ENCODE measurements at places on chromosomes 6 and 20.

- DNase-seq = no peak
Observed at GRCh38 chr20:43287637-43288036, 97.9 kb upstream of the PTPRT start.

DNA sequence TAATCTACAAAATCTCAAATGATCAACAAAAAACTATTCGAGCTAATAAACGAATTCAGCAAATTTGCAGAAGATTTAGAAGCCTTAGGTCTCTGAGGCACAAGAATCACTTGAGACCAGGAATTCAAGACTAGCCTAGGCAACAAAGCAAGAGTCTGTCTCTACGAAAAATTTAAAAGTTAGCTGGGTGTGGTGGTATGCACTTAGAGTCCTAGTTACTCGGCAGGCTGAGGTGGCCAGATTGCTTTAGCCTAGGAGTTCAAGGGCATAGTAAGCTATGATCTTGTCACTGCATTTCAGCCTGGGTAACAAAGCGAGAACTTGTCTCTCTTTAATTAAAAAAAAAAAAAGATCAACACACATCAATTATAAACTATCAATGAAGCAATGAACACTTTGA is 34.2 kb downstream of the FAM184A start:
- DNase-seq = no peak

DNA sequence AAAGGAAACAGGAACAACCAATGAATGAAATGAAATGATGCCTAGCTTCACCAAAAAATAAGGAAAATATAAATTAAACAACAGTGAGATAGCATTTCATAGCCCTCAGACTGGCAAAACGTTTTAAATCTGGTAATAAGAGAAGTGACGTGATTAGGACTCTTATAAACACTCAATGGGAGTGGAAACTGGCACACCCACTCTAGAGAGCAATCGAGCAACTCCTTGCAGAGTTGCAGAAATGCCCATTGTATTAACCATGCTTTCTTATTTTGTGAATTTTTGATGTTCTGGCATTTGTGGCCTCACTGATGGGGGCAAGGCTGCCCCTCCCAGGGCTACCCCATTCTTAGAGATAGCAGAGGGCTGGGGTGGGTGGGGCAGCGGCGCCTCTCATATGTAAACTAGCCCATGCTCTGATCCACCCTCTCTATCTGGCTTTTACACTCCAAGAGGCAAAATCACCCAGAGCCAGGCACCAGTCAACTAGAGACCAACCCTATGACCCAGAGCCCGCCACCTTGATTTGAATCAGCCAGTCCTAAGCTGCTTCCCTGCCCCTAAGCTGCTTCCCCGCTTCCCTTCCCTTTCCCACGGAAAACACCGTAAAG is 6.4 kb upstream of the PNPLA1 start:
- DNase-seq = no peak

- no peak for DNase-seq
Observed at GRCh38 chr6:133550026-133550425, 308.9 kb downstream of the EYA4 start.

DNA sequence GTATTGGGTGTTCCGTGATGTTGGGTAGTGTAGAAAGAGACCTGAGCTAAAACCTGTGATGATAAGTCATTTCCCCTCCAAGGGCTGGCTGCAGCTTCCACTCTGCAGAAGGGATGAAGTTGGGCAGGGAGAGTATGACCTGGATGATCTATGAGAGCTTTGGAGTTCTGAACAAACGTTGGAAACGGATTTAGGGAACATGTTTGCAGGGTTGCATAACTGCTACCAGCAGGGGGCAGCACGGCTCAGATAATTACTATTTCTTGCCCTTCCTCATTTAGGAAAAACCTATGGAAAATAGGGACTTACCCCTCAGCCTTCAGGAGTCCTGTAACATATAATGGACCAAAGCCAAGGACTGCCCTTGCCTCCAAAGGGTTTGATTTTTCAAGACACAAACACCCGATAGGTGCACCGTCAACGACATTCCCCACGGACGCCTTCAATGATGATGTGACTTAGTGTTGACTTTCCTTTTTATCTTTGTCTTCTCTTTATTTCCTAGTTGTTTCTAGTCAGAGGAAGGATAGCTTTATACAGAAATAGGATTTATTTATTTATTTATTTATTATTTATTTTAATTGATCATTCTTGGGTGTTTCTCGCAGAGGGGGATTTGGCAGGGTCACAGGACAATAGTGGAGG is 164.9 kb upstream of the SASH1 start:
- no peak for DNase-seq

DNA sequence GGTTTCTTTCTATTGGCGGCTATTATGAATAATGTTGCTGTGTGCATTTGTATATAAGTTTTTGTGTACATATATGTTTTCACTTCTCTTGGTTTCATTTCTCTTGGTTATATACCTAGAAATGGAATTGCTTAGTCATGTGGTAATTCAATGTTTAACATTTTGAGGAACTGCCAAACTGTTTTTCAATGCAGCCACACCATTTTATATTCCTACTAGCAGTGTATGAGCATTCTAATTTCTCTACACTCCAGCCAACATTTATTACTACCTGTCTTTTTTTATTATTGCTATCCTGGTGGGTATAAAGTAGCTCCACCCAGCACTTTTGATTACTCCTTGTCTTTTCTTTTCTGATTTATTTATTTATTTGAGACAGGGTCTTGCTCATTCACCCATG is 54.8 kb downstream of the PHACTR2 start:
- no peak for DNase-seq

- DNase-seq = no peak
Observed at GRCh38 chr20:40481743-40482458, 207.1 kb downstream of the MAFB start.

DNA sequence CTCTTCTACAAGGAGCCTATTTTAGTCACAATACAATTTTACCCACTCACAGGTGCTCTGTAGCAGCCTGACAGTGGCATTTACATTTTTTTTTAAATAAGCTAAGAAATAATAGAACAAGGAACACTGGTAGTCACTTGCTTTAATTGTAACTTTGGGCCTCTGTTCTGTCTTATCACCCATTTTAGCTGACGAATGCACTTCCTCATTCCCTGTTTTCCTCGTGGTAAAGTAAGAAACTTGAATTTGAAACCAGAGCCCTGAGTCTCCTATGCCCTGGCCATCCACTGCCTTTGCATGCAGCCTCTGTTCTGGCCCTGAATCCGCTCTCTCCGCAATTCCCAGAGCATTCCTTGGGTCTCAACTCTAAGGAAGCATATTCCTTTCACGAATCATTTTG is 550.6 kb downstream of the PTPRT start:
- no peak for DNase-seq

DNA sequence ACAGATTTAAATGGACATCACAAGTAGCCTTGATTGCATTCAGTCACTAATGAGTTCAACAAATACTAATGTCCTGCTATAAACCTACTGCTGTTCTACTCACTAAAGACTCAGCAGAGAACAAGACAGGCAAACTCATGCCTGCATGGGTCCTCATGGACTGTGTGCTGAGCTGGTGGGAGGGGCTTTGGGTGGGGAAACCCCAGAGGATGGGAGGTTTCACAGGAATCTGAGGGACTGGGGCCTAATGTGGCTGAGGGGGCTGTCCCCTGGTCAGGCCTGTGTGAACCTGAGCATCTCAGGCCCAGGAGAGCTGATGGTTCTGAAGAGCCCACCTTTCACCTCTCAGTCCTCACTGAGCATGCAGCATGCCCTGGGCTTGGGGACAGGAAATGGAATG is 1.4 kb downstream of the CST8 start:
- DNase-seq = no peak

GRCh38 chr6:13097454-13097853 is 230.9 kb downstream of the TBC1D7 start:
- no peak for DNase-seq
